8988T (cell line): ENCODE measurements at places on chromosomes 13 and 19.
A peak's percentile ranks its signal among the peaks of the same experiment; 100 is the strongest.

GRCh38 chr13:51453959-51454703 is 1.3 kb upstream of the INTS6 start:
- DNase-seq = no peak

GRCh38 chr19:47885067-47885463 is 1.1 kb downstream of the SULT2A1 start:
- DNase-seq = no peak

DNA sequence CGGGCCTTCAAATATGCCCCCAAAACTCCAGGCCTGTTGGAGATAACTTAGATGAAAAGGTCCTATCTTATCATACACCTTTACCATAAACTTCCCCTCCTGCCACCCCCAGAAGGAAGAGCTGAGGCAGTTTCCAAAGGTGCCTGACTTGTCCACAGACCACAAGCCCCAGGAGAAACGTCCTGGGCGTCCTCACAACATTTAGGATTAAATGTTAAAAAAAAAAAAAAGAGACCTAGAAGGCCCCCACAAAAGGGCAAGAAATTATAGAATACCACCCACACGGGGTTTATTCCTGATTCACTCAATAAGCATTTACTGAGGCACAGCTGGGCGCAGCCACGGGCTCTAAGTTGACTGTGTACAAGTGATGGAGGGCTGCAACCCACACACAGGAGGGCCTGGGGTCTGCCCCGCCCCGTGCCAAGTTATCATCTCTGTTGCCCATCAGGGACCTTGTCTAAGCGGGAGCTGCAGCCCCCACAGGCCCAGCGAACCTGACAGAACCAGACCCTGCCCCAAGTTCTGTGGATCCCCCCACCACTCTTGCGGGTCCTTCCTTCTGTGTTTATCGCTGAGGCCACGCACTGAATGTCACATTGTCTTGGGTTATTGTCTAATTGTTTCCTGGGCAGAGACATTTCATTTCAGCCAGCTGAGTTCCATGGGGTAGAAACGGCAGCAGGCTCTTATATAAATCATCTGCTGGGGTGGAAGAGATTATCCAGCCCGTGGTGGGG is 83.0 kb upstream of the TM9SF2 start:
- DNase-seq = no peak

DNA sequence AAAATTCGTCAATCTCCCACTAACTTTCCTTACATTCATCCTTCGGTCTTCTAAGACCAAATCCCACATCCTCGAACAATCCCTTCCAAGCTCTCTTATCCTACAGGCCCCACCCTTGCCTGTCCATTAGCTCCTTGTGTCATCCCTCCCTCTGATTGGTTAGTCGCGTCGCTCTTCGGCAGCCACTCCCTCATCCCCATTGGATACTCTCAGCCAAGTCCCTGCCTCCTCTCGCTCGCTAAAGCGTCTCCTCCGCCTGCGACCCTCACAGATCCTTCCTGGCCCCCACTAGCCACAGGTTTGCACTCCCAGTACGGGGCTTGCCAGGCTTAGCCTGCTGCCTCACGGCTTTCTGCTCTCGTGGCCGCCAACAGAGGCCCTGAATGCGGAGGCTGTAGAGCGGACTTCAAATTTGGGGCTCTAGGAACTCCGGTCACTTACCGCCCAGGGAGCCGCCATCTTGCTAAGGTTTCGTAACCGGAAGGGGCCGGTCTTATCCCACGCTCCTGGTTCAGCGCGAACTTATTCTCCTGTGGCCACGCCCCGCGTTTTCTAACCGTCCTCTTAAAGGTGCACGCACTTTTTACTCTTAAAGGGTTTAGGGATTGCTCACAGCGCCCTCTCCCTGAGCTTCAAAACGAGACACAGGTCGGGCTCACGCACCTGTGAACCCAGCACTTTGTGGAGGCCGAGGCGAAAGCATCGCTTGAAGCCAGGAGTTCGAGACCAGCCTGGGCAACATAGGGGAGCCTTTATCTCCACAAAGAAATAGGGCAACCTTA is at the start of gene DMAC2:
TSS of gene DMAC2 (minus strand) at position 472 of the 782 bp plus-strand sequence. CDS start at position 459, 13 bp downstream.
- DNase-seq = peak; percentile 77

- no peak for DNase-seq
Observed at GRCh38 chr13:28636069-28636468, 22.9 kb upstream of the POMP start.

- DNase-seq = no peak
Observed at GRCh38 chr13:47119575-47120235, 222.9 kb upstream of the HTR2A start.

DNA sequence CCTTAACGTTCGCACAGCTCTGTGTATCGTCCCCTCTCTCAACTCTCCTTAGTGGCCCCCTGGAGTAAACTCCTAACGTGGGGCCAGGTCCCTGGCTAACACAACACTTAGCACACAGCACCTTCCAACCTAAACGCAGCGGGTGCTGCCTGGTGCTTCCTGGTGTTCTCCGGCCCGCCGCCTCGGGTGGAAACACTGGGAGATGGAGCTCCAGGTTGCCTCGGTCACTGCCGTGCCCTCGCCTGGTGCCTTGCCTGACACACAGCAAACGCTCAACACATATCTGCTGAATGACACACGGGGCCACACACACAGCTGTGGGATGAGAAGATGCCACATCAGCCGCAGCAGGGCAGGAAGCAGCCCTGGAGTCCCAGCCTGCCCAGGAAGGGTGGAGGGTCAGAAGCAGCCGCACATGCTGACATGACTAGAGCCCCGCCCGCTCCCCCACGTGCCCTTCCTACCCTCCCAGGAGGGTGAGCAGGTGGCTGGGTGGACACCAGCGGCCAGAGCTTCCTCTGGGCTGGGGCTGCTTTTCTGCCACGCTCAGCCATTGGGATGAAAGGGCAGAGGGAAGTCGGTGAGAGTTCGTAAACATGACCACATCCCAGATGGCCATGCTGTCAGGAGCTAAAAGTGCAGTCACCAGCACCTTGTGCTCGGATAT is 6.6 kb downstream of the PEPD start:
- peak; percentile 55 for DNase-seq

DNA sequence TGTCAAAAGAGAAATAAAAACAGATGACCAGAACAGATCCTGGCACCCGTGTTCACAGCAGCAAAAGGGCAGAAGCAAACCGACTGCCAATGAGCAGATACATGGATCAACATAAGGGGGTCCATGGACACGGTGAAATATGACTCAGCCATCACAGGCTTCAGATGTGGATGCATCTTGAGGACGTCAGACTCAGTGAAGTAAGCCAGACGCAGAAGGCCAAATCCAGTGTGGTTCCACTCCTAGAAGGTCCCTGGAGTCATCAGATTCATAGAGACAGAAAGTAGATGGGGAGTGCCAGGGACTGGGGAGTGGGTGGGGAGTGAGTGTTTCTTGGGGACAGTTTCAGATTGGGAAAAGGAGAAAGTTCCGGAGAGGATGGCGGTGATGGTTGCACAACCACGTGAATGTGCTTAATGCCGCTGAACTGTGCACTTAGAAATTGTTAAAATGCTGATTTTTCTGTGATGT is 28.8 kb upstream of the SEMA6B start:
- DNase-seq = peak; percentile 1

GRCh38 chr13:31046711-31047279 is 114.3 kb downstream of the TEX26 start:
- no peak for DNase-seq
